Astrocyte of the spinal cord (primary cell): ENCODE measurements at places on chromosomes 7 and 10.

DNA sequence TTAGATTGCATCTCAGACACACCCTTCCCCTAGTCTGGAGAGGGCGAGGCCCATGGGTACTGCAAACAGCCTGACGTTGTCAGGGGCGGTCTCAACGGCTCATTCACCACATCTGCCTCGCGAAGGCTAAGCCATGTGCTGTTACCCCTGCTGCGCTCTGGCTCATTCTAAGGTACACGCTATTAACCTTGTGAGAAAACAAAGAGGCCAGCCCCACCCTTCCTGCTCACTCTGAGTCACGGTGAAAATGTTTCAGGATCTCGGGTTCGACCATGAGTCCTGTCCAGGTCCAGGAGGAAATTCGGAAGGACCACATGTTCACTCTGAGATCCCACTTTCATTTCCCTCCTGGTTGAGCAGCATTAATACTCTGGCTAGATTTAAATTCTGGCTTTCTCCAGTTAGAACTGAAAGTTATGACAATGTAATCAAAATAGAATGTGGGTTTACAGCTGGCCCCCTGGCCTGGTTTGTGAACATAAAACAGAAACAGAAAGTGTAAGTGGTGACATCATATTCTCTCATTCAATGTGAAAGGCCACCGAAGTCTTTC, 55.2 kb downstream of the EGFR start:
- DNase-seq = peak; percentile 98

DNA sequence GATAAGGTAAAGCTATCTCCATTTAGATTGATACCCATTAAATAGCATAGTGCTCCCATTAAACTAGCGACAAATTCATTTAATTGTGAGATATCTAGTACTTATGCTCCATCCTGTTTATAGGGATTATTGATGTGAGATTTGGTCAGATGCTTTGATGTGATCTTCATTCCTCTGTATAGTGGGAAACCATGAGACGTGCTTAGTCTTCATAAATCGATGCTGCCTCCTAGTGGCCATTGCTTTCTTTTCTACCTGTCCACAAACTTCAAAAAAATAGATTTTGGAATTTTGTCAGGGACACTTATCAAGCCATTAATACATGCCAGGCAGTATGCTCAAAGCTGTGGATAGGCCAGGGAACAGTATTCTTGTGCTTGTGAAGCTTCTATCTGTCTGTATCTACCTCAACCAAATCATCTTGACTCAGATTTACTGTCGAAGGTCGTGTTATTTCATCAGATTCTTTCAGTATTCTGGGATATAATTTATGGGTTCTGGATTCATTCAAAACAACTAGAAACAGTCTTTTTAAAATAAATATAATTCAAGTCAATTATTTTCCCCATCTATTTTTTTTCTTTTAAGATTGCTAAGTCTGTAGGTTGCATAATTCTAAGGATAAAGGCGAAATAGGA, 12.0 kb downstream of the LSM8 start:
- DNase-seq = peak; percentile 72

- no peak for DNase-seq
Measured at GRCh38 chr7:23475576-23475839, 5.2 kb upstream of the IGF2BP3 start.

DNA sequence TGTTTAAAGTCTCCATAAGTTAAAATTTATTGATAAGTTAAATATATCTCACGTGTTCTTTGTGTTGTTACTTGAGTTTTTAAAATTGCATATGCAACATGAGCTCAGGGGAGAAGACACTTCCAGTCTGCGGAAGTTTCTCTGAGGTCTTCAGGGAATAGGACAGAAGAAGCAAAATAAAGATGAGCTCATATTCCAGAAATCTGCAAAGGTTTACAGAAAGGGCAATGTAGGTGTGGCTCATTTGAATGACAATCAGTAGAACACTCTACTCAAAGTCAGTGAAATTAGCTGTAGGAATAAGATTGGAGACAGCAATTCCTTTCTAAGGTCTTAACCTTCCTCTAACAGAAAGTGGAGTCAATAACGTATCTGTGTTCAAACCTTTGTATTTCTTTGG, 53.7 kb downstream of the CACNA2D1 start:
- DNase-seq = no peak

GRCh38 chr10:63478564-63478963, 12.8 kb upstream of the JMJD1C start:
- DNase-seq = no peak
